ENCODE measurements at places on chromosomes 3 and 15. TPM values are rescaled to one million over a fixed set of nuclear protein-coding genes. Genes with fewer than 3 reads are reported as not detected.

The TMC3 gene
- not detected for total RNA-seq

The ALG1L2 gene
- total RNA-seq = not detected

- H3K4me1 ChIP-seq = peaks cover 38% of the 10 kb centered on the region
- peak overlapping the region; percentile 96 for H3K27ac ChIP-seq
- H3K27me3 ChIP-seq = no peaks in the 10 kb centered on the region
- peak overlapping the region; percentile 90 for H3K4me3 ChIP-seq
Measured at GRCh38 chr3:49170744-49171118, 667 bp upstream of the KLHDC8B start.

DNA sequence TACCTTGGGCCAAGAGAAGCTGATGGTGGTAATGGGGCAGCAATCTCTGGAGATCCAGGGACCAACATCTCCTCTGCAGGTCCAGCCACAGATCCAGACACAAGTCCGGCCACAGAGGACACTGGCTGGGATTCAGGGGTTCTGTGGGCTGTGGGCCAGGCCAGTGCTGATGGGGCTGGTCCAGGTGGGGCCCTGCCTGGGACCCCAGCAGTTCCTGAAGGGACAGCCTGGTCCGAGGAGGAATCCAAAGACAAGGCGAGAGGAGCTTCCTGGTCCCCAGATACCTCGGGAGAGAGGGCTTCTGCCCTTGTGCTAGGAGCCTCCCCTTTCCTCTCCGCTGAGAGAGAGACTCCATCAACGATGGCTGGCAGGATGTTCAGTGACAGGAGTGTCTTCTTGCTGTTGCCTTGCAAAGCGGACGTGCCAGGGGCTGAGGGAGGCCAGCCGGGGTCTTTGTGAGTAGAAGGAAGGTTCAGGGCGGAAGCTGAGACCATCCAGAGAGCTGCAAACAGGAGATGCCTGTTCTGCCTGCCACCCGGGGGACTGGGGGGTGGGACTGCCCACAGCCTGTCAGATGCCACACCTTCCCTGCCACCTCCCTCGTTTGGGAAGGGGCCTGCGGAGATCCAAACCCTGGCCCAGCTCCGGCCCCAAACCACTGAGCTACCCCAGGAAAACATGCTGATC is 24.5 kb upstream of the GOLGA6C start:
- H3K4me3 ChIP-seq = no peak overlapping the region
- peaks cover 20% of the 10 kb centered on the region for H3K27me3 ChIP-seq
- H3K27ac ChIP-seq = no peak overlapping the region
- H3K4me1 ChIP-seq = no peaks in the 10 kb centered on the region
- H3K36me3 ChIP-seq = no peaks in the 10 kb centered on the region

DNA sequence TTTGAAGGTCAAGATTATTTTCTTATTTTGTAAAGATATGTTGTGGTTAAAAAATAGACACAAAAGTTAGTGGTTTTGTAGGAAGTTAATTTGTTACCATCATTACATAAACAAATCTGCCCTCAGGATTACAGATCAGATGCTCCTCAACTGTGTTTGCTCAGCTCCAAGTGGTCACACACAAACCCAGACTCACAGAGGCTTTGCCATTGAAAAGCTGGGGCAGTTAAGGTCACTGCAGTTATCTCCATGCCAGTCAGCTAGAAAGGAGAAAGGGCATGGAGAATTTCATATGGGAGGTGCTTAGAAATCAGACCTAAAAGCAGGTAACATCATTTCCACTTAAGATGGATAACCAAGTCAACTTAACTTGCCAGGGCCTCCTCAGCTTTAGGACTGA is 825.7 kb upstream of the GBE1 start:
- no peaks in the 10 kb centered on the region for H3K36me3 ChIP-seq
- no peak overlapping the region for H3K4me3 ChIP-seq
- no peak overlapping the region for H3K27ac ChIP-seq
- no peak for DNase-seq
- H3K27me3 ChIP-seq = no peaks in the 10 kb centered on the region

The C3orf85 gene
- total RNA-seq = not detected

DNA sequence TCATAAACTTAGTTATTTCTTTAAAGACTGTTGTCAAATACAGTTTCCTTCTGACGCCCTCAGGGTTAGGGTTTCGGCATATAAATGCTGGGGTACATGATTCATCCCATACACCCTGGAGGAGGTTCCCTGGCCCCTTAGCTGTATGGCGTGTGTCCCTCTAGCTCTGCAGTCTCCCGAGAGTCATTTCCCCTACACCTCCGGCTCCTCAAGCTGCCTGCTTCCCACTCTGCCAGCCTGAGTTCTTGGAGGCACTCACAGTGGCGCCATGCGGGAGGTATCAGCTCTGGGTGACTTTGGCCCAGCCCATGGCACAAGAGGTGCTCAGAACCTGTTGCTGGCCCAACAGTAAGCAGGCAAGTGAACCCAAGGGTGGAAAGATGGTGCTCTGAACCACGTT is 70.2 kb upstream of the TRPM1 start:
- H3K4me1 ChIP-seq = no peaks in the 10 kb centered on the region
- no peak overlapping the region for H3K4me3 ChIP-seq
- H3K27me3 ChIP-seq = peaks cover 6% of the 10 kb centered on the region
- no peak overlapping the region for H3K27ac ChIP-seq

DNA sequence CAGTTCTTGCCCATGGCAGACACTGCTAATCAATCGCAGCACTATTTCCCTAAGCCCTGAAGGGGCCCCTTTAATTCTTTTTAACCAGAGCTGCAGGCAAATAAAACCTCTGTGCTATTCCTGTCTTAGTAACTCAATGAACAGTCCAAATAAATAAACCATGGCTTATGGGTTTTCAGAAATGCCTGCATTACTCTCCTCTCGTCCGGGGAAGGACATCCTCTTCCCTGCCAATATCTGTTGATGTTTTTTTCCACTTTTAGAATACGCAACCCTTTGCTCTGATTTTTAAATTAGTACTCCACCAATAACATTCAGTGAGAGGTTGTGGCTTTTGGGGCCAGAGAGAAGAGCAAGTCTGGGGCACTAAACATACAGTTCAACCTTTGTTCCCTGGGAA is 35.2 kb upstream of the PRICKLE2 start:
- no peak for DNase-seq
- H3K27ac ChIP-seq = peak overlapping the region; percentile 58
- peaks cover 8% of the 10 kb centered on the region for H3K36me3 ChIP-seq
- no peaks in the 10 kb centered on the region for H3K27me3 ChIP-seq

DNA sequence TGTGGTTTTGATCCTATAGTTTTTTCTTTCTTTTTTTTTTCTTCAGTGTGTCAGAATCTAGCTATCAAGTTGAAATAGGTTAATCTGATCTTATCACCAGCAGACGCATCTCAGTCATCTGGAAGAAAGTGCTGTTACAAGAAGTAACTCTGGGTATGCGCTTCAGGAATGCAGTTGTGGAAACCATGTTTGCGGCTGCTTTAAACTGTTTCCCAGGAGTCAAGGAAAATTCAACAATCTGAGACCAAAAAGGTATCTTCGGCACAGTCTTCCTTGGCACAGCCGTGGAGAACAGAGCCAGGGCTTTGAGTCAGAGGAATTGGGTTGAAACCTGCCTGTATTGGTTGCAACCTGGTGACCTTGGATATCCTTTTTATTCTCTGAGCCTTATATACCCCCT is 59.9 kb downstream of the CD47 start:
- H3K27me3 ChIP-seq = no peaks in the 10 kb centered on the region
- H3K36me3 ChIP-seq = no peaks in the 10 kb centered on the region
- no peak overlapping the region for H3K4me3 ChIP-seq
- H3K27ac ChIP-seq = no peak overlapping the region
- DNase-seq = no peak

DNA sequence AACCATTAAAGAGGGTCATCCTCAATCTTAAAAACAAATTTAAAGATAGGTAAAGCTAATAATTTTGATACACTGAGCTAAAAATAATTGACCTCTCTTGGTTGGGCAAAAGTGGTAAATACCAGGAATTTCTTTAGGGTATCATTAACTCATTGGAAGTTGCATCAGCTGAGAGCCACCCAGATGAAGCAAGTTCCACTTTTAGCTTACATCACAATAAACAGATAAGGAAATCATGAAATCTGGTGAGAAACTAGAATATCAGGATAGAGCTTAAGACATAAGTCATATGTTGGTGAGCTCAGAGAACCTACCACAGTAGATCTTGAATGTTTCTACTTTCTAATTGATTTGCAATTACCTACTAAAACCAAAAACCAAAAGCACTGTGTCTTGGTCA is 97.4 kb upstream of the SLC2A2 start:
- no peak for DNase-seq
- H3K27ac ChIP-seq = no peak overlapping the region
- H3K27me3 ChIP-seq = no peaks in the 10 kb centered on the region
- H3K36me3 ChIP-seq = peaks cover 13% of the 10 kb centered on the region
- peaks cover 22% of the 10 kb centered on the region for H3K4me1 ChIP-seq

DNA sequence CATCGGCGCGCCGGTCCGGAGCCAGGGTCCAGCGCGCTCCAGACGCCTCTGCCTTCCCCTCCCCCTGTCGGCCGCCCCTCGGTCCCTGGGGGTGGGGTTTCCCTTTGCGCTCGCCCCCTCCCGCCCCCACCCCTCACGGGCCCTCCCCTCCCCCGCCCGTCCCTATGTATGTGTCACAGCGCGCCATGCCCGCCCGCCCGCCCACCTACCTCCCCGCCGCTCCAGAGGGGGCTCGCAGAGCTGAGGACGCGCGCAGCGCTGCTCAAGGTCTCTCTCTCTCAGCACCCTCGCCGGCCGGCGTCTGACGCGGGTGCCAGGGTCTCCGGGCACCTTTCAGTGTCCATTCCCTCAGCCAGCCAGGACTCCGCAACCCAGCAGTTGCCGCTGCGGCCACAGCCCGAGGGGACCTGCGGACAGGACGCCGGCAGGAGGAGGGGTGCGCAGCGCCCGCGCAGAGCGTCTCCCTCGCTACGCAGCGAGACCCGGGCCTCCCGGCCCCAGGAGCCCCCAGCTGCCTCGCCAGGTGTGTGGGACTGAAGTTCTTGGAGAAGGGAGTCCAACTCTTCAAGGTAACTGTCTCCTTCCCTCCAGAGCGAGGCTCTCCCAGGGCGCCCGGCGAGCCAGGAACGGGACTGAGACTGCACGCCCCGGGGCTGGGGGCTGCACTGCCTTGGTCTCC is at the start of gene ACAN:
Gene ACAN, plus strand, starts transcription at position 196 of the 679 bp plus-strand sequence. CDS start 32,771 bp downstream, outside the sequence.
- peaks cover 51% of the 10 kb centered on the region for H3K4me1 ChIP-seq
- DNase-seq = no peak
- H3K4me3 ChIP-seq = peak within 1 kb of the TSS; percentile 97
- H3K36me3 ChIP-seq = peaks cover 5% of the 10 kb centered on the region
- peak within 1 kb of the TSS; percentile 83 for H3K27ac ChIP-seq
